ENCODE measurements at places on chromosomes 12 and 14.

DNA sequence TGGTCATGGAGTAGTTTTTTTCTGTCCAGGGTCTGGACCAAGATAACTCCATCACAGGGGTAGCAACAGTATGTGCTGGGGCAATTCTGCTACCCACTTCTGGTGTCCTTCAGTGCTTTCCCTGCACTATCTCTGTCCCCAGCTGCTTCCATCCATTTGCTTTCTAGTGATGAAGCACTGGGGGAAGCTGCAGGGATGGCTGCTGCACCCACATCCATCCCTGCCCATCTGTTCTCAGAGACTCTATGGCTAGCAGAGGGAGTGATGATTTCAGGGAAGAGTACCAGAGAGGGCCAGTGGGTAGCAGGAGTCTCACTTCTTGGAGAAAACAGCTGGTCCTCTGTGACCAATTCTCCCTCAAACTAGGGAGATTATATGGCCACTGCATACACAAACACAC lies 44.1 kb downstream of the ETV6 start:
- DNase-seq, result no peak

DNA sequence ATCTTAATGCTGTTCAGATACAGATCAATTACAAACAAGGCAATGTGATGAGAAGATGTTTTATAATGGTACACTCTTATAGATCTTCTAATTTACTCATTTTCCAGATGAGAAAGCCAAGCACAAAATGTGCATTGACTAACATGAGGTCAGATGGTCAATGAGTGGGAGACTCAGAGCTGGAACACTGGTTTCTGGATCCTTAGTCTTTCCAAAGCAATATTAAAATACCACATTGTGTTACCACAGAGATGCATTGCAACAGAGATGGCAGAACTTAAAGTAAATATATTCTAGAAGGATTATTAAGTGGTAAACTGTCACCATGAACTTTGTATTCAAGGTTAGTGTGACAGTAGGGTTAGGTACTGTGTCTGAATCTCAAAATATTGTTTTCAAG lies 113.6 kb downstream of the SLC15A5 start:
- DNase-seq, result no peak

- DNase-seq, result no peak
Observed at GRCh38 chr12:20576528-20576927, 118.6 kb upstream of the SLCO1C1 start.

DNA sequence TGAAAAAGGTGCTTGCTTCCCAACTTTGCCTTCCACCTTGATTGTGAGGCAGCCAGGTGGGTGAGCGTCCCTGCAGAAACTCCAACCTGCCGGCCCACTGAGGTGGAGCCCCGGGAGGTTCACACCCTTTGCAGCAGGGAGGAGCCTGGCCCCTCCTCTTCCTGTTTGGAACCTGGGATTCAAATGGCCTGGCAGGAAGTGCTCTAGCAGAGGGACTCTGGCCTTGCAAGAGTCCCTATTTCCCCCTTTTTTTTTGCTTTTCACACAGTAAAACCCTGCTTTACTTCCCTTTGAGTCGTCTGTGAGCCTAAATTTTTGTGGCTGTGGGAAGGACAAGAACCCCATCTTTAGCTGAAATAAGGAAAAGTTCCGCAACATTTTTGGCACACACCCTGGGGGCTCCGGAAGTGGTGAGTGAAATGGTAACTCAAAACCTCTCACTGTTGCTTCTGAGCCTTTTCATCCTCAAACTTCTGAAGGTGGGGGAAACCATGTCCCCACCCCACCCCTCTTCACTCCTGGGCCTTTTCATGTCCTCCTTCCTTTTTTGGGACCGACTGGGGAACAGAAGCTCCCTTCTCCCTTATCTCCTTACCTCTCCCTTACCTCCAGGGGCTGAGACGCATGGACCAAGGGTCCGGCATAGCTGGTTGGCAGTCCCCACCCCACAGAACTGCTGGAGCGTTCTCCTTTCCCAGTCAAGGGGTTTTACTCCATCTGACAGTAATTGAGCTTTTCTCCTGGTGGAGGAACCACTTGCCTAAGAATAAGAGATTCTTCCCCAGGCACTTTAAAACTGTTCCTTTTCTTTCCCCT lies 102.0 kb downstream of the KCNMB4 start:
- no peak for DNase-seq

DNA sequence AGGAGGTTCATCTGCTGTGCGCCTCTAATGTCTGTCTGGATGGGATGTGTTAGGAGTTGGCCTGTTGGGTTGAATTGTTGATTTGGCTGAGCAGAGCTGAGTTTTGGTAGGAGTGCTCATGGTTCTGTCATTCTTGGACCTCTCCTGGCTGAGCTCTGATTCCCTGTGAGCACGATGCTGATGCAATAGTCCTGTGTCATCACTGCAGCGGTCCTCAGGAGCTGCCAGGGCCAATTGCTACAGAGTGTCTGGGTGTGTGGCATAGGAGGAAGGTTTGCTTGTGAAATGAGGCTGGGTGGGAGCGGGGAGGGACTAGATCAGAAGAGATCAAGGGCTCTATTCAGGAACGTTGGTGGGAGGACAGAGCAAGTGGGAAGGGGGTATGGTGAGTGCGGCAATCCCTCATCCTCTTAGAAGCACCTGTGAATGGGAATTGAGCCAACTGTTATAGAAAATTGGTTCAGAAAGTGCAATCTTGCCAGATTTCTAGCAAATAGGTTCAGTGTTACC lies 21.2 kb downstream of the PEX5 start:
- no peak for DNase-seq

DNA sequence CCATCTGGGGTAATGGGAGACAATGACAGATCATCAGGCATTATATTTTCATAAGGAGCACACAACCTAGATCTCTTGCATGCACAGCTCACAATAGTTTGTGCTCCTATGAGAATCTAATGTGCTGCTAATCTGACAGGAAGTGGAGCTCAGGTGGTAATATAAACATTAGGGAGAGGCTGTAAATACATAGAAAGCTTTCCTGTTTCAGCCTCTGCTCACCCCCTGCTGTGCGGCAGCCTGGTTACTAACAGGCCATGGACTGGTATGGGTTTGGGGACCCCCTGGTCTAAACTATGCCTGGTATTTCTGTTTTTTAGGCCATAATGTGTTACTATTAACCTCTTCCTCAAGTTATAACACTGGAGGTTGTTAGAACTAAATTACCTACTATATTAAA lies 1373.7 kb downstream of the LRFN5 start:
- DNase-seq, result no peak

- no peak for DNase-seq
Observed at GRCh38 chr14:50070230-50070629, 46.1 kb downstream of the VCPKMT start.

DNA sequence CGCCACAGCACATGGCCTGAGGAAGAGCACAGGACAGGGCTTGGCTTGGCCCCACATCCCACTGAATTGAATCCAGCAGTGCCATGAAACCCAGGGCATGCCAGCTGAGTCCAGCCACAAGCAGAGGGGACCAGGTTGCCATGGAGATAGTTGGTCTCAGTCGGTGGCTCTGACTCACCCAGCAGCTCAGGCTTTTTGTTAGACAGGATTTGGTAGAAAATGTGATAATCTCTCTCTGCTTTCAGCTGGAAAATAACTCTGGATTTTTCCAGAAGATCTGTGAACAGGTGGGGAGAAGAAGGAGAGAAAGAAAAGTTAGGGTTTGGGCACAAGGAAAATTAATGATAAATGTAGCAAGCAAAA lies 4.8 kb downstream of the MYH7 start:
- no peak for DNase-seq

GRCh38 chr14:104933746-104934733 lies 9.4 kb downstream of the PLD4 start:
- DNase-seq, result no peak

DNA sequence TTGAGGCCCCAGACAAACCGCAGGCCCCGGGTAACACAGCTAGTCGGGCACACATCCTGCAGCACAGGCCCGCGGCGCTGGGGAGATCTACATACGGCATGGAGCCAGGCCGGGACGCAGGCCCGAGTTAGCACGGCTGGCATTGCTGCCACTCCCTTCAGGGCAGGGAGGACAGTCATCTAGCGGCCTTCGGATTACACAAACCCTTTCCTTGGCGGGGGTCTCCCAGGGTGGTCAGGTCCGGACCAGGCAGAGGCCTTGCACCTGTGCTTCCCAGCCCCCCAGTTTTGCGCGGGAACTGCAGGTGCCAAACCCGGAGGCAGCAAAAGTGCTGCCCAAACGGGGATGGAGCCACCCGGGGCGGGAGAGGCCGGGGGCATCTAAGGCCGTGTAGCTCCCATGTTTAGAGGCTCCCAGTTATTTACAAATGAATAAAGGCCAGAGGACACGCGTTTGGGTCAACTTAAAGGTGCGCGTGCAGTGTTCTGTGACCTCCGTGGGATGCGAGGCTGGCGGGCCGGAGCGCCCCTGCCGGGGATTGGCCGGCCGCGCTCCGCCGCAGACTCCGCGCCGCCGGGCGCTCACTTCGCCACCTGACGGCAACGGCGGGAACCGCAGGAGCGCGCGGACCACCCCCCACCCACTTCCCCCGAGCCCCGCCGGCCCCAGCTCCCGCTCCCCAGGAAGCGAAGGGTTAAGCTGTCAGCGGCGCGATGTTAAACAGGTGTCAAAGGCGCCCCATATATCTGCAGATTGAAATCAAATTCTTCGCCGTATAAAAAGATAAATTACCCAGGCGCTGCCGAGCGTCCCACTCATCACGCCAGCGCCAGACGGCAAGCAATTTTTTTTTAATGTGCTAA lies 18.1 kb downstream of the VSX2 start:
- no peak for DNase-seq

DNA sequence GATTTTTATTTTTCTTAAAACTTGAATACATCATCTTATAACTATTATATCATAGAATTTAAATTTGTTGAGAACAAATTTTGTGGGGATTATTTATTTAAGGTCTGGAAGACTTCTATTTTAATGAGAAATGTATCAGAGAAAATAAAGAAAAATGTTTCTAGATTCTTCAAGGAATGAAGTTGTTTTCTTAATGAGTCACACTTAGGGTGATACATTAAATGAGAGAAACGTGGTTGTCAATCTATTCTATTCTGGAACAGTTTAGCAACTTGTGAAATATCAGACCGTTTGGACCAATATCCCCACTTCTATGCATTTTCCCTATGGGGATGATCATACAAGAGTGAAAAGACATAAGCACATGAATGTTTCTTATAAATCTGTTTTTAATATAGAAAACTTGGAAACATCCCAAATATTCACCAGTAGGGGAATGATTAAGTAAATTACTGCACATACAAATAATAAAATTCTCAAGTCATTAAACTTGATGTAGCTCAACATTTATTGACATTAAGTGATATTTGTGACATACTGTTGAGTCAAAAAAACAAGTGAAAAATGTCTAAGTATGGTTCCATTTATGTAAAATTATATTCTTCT lies 88.5 kb downstream of the E2F7 start:
- no peak for DNase-seq

DNA sequence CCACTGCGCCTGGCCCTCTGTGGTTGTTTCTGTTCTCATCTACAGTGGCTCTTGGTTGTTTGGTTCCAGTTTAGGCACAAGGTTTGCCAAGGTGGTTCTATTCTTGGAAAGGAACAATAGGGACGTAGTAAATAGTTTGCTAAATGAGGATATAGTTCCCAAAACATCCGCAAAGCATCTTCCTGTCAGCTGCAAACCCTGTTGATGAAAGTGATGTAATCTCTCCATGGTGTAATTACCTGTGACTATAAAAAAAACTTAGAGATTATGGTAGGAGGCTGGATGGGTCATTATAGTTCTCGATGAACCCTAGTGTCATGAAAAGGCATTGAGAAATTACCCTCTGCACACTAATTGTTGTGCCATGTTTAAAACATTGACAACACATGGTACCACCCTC lies 52.9 kb downstream of the SUSD6 start:
- no peak for DNase-seq

DNA sequence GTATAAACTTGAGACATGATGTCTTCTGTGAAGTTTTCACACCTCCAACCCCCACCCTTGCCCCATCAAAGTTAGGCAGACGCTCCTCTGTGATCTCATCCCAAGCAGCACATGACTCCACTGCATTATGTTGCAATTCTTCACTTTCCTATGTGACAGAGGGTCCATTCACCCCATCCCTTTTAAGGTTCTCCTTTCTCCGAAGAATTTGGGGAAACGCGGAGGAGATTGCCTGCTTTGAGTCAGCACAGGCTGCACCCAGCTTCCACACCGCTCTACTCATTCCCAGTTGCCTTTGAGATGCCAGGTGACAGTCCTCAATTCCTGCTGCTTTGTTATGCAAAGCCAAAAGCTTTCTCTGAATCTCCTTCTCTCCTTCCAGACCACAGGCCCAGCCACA lies 61.8 kb downstream of the PHLDA1 start:
- DNase-seq, result no peak

- DNase-seq, result no peak
Observed at GRCh38 chr14:76088771-76089571, 62.8 kb upstream of the GPATCH2L start.
